Mesothelial cell of epicardium (in vitro differentiated cells): ENCODE measurements at places on chromosomes 3 and 15. TPM values are rescaled to one million over a fixed set of nuclear protein-coding genes. Genes with fewer than 3 reads are reported as not detected.

DNA sequence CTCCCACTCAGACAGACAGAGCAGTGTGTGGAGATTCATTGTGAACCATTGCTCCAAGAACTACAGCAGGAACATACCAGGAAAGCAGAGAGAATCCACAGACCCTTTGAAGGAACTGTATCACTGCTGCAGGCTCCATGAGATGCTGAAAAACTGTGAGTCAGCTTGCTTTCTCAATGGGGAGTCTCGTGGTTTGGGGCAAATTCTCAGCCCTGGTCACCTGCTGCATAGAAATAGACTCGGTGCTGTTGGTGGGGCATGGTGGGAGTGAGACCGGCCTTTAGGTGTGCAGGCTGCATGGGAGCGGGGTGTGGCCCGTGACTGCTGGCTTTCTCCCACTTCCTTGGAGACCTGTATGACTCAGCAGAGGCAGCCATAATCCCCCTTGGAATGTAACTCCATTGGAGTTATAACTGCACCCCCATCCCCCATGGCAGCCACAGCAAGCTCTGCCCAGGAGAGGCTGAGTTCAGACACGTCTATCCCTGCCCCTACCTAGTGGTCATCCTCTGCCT, 35.6 kb downstream of the ALCAM start:
- no peak for DNase-seq

CSPG5 gene
- 0.84 to 1.1 TPM (median 1.1 TPM) in 3 replicates for total RNA-seq

DNA sequence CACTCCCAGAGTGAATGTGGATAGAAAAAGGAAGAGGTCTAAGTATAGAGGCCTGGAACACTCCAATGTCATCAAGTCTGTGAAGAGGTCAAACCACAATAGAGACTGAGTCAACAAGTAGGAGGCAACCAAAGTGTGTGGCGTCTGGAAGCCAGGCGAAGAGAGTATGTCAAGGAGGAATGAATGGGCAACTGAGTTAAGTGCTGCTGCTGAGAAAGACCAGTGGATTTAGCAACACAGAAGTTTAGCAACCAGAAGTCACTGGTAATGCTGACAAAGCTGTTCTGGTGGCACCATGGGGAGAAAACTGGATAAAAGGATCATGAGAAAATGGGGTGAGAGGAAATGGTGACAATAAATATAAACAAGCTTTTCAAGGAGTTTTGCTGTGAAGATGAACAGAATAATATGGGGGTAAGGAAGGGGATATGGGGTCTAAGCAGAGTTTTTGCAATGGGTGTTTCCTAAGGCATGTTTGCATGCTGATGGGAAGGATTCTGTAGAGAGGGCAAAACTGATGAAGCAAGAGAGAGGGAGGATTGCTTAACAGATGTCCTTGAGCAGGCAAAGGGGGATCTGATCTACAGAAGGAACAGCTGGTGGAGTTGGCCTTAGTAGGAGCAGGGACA, 38.4 kb downstream of the PCOLCE2 start:
- DNase-seq: no peak

MOBP gene
- total RNA-seq: not detected in 3 replicates

- DNase-seq: no peak
Observed at GRCh38 chr15:67992411-67992810, 61.7 kb upstream of the PIAS1 start.

DNA sequence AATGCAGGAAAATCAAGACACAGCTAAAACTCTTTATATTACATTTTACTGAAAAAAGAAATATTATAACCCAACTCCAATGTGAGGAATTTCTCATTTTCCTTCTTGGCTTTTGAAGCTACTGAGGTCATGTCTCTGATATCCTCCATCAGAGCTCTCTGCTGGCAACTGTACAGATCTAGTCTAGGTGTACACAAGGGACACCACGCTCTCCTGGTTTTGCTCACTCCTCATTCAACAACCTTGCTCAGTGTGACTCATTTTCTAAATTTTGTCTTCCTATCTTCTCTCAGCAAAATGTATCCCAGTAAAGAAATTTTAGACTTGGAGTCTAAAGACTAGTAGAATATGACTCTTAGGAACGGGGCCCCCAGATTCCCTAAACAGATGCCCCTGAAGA, 144.3 kb downstream of the KCNMB2 start:
- no peak for DNase-seq

DNA sequence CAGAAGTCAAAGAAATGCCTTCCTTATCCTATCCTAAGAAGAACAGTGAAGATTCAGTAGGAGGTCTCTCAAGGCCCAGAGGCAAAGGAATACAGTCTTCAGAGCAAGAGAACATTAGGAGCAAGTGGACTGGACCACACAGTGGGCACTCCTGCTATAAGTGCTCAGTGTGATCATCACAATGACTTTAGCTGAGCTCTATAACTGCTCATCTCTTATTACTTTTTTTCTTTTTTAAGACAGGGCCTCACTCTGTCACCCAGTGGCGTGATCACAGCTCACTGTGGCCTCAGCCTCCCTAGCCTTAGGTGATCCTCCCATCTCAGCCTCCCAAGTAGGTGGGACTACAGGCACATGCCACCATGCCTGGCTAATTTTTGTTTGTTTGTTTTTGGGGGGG, 48.1 kb downstream of the COL8A1 start:
- DNase-seq: no peak

SMCO1 gene
- total RNA-seq: not detected in 3 replicates

- DNase-seq: no peak
Observed at GRCh38 chr3:156341831-156342416, 213.0 kb downstream of the SSR3 start.

GRCh38 chr15:39581793-39582285, 960 bp downstream of the THBS1 start:
- DNase-seq: no peak

- no peak for DNase-seq
Observed at GRCh38 chr3:165464736-165465135, 268.6 kb upstream of the SLITRK3 start.

- DNase-seq: no peak
Observed at GRCh38 chr15:55327387-55327786, 8.4 kb downstream of the PIGB start.

ACAN gene
- 0.07 to 0.13 TPM (median 0.09 TPM) in 3 replicates for total RNA-seq

DNA sequence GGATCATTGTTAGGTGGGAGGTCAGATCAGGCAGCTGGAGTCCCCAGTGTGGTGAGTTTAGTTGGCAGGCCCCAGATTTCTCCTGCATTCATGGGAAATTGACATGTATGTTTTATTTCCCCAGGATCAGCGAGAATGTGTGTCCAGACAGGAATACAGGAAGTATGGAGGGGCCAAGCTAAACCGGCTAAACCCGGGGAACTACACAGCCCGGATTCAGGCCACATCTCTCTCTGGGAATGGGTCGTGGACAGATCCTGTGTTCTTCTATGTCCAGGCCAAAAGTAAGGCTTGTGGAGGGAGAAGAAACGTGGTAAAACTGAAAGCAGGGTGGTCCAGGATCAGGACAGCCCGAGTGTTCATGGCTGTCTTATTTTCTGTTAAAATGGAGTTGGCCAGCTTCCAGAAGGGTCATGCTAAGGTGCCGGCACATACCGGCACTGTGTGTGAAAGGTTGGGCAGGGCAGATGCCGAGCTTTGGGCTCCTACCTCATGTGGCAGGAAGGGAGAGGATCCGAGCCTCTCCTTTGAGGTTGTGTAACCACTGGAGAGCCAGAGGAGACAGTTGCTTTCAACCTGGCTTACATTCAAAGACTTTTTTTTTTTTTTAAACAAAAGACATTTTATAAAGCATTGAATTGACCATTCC, 83.1 kb downstream of the PGPEP1L start:
- no peak for DNase-seq

DNA sequence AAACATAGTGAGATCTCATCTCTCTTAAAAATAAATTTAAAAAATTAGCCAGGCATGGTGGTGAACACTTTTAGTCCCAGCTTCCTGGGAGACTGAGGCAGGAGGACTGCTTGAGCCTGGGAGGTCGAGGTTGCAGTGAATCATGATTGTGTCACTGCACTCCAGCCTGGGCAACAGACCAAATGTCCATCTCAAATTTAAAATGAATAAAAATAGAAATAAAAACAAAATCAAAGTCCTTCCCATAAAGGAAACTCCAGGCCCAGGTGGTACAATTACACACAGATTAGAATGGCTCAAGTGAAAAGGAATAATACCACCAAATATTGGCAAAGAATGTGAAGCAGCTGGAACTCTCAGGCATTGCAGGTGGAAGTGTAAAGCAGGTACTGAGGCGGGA, 19.3 kb upstream of the ATP10A start:
- DNase-seq: no peak

DNA sequence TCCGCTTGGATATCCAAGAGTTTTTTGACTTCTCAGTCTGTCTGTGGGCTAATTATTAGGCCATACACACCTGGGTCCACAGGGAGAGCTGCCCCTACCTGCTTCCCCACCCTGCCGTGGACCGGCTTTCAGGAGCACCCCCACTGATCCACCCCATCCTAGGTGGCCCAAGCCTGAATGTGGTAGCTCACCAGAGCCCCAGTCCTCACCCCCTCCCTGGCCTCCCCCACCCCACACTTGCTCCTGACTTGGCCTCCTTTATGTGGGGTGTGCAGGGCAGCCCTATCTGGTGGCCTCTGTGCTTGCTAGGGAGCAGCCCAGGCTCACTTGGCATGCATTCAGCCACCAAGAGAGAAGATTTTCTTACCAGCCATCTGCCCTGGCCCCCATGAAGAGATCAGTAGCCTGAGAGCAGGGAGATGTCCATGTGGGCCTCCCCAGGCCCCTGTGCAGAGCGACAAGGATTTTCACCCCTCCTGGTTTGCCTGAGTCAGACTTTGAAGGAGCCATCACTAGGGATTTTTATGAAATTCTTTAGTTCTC, 11.2 kb downstream of the LRRK1 start:
- DNase-seq: no peak

- DNase-seq: no peak
Observed at GRCh38 chr3:181631901-181632300, 79.8 kb upstream of the SOX2 start.

DNA sequence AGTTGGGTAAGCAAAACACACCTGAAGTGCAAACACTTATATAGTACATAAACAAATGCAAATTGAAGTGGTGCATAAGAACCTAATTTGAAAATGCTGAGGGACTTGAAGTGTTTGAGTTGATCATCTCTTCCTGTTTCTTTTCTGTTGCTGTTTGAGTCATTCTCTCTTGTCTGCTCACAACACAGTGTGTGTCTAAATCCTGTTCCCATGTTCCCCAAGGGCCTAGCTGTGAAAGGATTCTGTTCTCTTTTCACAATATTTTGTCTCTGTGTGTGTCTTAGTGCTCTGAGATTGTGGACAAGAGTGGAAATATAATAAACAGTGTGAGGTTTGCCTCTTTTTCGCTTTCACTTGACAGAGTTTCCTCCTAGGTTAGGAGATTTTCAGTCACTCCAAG, 6.1 kb downstream of the CD96 start:
- no peak for DNase-seq

DNA sequence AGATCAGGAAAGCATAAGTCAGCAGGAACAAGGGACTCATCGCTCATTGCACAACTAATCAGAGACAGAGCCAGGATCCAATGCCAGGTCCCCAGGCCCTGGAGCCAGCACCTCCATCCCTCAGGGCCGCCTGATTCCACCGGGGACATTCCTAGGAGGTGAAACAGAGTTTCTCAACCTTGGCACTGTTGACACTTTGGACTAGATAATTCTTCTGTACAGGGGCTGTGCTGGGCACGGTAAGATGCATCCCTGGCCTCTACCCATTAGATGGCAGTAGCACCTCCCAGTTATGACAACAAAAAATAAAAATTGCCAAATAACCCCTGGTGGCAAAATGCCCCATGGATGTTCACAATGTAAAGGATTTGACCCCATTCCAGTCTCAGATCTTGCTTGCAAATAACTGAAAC, 127.7 kb downstream of the MTHFS start:
- DNase-seq: no peak

GRCh38 chr3:126266850-126267168, 86.4 kb upstream of the ALDH1L1 start:
- no peak for DNase-seq

DNA sequence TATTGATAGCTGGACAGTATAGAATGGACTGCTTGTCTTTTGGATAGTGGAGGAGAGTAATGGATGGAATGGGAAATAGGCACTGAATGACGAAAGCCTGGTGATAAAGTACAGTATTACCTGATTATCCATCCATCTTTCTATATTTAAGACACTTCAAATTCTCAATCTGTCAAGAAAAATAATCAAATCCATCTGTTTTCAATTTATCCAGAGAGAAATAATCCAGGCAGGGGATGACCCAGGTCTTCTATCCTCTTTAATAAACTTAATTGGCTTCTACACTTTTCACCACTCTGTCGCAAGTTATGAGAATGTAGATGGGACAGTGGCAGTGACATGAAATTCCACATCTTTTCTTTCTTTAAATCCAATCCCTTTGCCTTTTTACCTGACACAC, 420.3 kb upstream of the PDZRN3 start:
- DNase-seq: no peak

MYZAP gene
- total RNA-seq: 3.3 to 3.9 TPM (median 3.8 TPM) in 3 replicates

TMEM207 gene
- total RNA-seq: not detected in 3 replicates

ATP8B4 gene
- 1.4 to 2.1 TPM (median 1.8 TPM) in 3 replicates for total RNA-seq

VGLL3 gene
- 11.9 to 13.5 TPM (median 13.4 TPM) in 3 replicates for total RNA-seq

DNA sequence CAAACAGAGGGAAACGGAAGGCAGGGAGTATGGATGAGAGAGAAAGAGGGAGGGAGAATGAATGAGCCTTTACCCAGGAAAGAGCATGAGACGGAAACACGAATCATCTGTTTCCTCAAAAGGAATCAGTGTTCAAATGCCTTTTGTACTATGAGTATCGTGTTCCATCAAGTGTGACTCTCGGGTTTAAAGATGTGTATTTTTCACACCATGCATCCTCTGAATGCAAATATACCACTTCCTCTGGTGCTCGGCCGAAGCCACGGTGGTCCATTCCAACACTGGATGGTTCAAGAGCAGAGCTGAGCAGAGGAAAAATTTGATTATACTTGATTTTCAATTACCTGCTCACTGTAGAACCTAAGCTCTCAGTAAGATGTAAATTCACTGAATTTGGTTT, 505.1 kb downstream of the MECOM start:
- no peak for DNase-seq

DNA sequence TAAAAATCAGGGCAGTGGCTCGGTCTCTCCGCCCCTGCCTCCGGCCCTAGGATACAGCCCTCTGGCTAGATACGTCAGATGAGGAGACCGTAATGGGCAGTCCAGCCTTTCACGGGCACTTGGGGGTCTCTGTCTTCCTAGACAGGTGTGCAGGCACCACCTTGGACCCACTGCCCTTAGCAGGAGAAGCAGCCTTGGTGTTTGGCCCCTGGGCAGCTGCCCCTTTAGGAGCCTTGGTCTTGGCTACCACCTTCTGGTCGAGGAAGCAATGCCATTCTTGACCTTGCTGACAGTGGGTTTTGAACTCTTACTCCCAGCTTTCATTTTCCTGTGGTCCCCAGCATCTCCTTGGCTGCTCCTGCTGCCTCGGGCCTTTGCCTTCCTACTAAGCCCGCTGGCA, 149.7 kb upstream of the FRMD4B start:
- DNase-seq: no peak

SCAMP5 gene
- total RNA-seq: 23.5 to 30.5 TPM (median 28.4 TPM) in 3 replicates

KLHL40 gene
- total RNA-seq: not detected in 3 replicates
